ENCODE measurements at places on chromosomes 1 and 21.

DNA sequence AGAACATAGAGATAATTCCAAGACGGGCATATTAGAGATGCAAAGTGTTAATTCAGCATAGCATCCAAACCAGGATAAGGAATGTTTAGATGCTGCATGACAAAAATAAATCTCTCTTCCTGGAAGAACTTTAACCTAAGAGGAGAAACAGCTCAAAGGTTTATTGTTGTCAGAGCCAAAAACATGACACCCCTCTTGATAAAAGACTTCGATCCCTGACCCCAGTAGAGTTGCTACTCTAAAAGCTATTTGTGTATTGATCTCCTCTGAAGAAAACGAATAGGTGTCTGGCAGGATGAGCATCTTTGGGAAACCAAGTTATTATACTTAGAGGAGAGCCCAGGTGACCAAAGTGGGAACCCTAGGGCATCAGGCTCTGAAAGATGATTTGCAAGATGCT lies 158.1 kb downstream of the PIGK start:
- no peak for DNase-seq

GRCh38 chr1:236426215-236426614 lies 32.1 kb downstream of the EDARADD start:
- DNase-seq = no peak

GRCh38 chr1:107525145-107525544 lies 384.3 kb downstream of the NTNG1 start:
- DNase-seq = no peak

DNA sequence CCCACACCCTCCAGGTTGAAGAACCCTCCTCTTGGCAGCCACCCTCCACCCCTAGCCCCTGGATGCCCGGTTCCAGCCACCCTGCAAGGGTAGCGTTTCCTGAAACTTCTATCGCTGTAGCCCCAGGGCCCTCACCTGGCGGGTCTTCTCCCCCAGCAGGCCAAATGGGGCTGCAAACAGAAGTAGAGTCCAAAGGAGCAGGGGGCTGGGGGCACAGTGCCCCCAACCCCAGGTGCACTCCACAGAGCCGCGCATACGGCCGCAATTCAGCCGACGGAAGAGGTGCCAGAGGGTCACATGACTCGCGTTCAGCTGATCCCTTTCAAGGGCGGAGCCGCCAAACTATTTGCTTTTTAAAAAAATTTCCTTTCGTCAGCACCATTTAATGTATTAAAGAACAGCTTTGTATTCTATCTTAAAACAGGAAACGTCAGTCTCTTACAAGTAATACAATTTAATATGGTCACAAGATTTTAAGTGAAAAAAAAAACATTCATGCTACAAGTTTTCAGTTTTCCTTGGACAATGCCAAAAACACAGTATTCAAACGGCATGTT lies at the start of gene GLMP:
GLMP (minus strand) TSS at position 289 of the 557 bp plus-strand sequence; CDS start at position 255, 34 bp downstream.
- DNase-seq = no peak

GRCh38 chr1:154943649-154944400 lies 7.3 kb upstream of the PMVK start:
- no peak for DNase-seq

DNA sequence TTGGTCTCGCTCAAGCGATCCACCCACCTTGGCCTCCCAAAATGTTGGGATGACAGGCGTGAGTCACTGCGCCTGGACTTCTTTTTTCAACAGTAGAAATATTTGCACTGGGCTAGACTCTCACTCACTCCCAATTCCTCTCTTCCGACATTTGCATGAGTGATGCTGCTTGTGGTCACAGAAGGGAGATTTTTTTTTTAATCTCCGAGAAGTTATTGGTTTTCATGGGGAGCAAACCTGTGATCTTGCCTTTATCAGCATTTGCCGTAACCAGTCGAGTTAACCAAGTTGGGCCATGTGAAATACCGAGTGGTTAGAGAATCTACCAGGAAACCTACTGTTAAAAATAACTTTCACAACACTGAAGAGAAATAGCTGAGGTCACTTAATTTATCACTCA lies 21.1 kb downstream of the ERG start:
- DNase-seq = no peak

DNA sequence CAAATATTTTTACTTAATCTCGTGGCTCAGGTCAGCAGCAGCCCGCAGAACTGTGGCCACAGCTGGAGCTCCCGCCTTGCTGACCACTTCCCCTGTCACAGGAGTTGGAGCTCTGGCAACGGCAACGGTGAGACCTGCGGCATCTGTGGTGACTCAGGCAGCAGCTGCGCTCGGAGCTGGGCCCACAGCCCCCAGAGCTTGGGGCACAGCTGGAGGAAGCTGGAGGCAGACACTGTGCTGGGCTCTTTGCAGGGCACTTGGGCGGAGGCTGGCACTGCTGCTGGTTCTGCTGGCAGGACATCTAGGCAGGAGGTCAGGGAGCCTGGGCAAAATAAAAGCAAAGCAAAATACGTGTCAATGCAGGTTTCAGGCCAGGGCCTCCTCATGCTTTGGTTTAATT lies at the start of gene LCE3A:
LCE3A (minus strand) TSS at position 301 of the 400 bp plus-strand sequence; CDS start at position 301, 0 bp downstream.
- no peak for DNase-seq

DNA sequence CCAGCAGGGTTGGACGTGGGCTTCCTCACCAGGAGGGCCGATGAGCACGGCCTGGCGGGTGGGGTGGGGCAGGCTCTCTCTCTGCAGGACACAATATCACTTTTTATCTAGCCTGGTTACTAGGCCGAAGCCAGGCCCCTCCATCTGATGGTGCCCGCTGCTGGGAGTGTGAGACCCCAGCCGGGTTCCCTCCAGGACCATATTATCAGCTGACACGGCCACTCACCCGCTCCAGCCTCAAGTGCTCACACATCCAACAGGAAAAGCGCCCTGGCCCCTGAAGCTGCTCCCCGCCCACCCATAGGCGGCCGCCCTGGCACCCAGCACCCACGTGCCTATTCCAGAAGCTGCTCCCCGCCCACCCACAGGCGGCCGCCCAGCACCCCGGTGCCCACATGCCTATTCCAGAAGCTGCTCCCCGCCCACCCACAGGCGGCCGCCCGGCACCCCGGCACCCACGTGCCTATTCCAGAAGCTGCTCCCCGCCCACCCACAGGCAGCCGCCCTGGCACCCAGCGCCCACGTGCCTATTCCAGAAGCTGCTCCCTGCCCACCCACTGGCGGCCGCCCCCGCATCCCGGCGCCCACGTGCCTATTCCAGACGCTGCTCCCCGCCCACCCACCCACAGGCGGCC lies 5.0 kb downstream of the SLC19A1 start:
- no peak for DNase-seq

GRCh38 chr1:87765681-87766070 lies 437.0 kb downstream of the LMO4 start:
- no peak for DNase-seq

- no peak for DNase-seq
These were observed 72.7 kb upstream of the ACTL8 start for GRCh38 chr1:17682400-17682799.

DNA sequence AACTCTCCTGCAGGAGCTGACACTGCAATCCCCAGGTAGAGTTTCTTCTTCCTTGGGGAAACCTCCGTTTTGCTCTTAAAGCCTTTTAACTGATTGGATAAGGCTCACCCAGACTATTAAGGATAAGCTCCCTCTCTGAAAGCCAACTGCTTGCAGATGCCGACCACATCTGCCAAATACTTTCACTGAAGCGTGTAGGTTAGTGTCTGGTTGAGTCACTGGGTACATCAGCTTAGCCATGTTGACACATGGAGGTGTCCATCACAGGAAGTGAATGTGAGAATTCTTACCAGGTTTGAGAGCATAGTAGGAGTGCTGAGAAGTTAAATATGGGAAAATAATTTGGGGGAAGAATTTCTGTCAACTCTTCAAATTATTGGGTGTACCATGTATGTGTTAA lies 202.0 kb downstream of the AJAP1 start:
- DNase-seq = no peak

DNA sequence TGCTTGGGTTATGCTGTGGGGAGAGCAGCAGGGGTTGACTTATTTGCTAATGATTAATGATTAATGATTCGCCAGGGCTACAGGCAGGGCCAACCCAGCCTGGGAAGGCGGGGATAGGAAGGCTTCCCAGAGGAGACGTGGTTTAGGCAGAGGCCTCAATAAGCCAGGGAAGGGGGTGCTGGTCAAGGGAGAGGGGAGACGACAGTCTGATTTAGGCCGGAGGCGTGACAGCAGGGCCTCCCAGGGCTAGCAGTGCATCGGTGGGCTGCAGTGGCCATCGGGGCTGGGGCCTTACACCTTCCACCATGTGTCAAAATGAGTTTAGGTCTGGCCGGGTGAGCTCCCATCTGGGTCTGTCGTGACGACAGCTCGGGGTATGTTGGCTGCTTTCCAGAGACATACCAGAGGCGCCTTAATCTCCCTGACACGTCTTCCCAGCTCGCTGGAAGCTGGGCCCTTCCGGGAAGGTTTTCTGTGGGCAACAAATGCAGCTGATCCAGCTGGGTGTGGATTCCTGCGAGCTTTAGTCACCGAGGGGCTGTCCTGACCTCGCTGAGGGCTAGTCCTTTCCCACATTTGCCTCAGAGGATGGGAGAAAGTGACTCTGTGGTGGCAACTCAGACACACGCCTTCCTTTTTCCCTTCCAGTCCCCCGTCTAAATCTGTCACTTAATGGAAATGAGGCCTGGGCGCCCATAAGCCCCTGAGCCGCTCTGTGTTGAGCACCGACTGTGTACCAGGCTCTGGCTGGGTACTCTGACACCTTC lies 3.7 kb upstream of the SLC1A7 start:
- no peak for DNase-seq

DNA sequence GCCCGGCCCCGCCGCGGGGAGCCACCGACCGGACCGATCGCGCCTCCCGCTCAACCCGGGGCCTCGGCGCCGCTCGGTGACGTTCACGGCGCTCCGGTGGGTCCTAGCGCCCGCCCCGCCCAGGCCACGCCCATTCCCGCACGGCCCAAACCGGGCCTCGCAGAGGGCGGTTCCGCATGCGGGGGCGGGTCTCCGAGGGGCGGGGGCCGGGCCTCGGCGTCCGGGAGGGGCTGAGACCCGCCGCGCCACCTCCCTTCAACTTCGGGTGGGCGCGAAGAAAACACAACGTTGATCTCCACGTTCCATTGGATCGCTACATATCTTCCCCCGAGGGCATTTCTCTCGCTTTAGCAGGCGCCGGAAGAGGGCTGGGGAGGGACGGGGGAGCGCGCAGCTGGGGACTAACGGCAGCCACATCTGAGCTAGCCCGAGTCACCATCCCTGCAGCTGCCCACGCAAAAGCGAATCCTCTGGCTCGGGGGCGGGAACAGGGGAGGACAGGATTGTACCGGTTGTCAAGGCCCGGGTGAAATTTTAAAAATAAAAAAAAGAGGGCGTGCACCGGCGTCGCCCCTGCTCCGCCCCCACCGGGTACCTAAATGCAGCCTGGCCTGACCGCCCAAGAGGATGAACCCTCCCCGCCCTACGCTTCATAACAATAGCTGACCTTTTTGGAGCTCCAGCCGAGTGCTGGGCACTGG lies at the start of gene MAD2L2:
MAD2L2 (minus strand) TSS at position 78 of the 701 bp plus-strand sequence. CDS start 547 bp downstream, outside the sequence.
- peak; percentile 35 for DNase-seq

DNA sequence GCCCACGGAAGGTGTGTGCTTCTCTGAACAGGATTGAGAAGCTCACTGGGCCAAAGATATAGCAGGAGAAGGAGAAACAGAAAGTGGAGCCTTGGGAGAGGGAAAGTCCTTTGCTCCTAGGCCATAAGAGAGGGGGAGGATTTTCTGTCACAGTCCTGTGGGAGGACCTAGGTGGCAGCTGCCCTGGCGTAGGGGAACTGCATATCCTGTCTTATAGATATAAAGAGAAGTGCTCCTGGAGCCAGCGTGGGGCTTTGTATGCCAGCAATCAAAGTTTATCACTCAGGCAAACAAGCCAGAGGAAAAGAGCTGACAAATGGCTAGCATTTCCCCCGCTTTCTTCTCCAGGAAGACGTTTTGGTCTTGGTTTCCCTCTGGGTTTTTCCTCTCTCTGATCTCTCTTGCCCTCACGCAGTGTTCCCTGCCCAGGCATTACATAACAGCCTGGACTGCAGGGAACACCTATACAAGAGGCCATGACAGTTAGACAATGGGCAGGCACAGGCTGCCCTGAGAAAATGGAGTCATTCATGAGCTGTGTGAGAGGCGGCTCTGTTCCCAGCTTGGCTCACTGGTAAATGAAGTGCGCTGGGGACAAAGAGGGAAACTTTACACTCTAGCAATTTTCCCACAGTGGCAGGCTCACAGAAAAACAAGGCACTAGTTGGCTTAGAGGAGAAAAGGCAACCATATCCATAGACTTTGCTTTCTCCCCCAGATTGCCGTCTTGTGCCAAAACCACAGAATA lies 52.5 kb upstream of the ZNF648 start:
- DNase-seq = no peak

GRCh38 chr1:145979746-145980456 lies 15.4 kb downstream of the POLR3GL start:
- DNase-seq = peak; percentile 46

DNA sequence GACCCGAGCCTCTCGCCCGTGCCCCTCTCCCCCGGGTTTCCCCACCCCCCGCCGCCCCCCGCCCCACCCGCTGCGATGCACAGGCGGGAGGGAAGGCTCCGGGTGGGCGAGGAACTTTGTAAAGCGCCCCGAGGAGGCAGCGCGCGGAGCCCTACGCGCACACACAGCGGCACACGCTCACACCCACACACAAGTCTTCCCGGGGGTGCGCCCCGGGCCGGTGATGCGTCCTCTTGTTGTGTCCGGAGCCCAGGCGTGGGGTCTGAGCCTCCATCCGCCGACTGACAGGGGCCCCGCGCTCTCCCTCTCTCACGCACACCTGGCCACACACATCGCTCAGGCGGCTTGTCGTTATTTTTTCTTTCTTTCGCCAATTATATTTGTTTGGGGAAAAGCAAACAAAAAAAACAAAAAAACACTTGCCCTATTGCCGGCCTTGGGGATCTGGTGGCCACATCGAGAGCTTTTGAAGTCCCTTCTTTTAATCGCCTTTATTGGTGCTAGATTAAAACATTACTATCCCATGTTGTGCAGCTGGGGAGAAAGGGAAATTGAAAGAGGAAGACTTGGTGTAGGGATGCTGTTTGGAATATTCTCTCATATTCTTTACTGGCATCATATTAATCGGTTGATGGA lies 770 bp downstream of the NTNG1 start:
- no peak for DNase-seq

- DNase-seq = no peak
These were observed 25.7 kb downstream of the LDLRAD1 start for GRCh38 chr1:53992085-53992874.

DNA sequence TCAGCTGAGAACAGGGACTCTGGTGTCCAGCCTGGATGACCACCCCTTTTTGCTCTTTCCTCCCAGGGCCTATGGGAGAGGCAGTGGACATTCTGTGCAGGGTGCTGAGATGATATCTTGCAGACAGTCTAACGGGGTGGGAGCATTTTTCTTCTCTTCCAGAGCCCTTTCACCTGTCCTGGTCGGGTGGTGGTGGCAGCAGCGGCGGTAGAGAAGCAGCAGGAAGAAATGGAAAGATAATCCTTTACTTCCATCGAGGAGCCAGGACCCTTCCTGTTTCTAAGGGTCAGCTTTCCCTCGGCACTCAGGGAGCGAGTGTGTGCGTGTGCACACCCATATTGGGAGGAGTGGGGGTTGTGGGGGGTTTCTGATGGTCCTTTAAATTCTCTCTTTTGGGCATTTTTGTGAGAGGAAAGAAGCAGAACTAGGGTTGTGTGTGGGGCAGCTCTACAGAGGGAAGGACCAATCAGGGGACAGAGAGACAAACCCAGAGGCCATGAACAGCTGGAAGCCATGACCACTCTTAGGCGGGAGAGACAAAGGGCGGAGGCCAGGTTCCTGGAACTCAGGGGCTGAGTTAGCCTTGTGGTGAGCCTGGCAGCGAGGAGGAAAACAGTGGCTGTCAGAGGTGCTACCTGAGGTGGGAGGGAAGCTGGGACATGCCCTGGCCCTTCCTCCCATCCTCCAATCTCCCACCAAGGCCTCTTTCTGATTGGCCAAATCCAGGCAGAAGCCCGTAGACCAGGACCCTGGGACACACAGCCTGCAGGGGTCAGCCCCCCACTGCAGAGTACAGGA lies 31.2 kb upstream of the CSF3R start:
- no peak for DNase-seq

- no peak for DNase-seq
These were observed 25.6 kb upstream of the GUCA2A start for GRCh38 chr1:42189931-42190853.

All from GM12864 (cell line).